OCI-LY7 (cell line): ENCODE measurements at places on chromosomes 16 and 17. TPM values are rescaled to one million over a fixed set of nuclear protein-coding genes. Genes with fewer than 3 reads are reported as not detected.

The SPATA22 gene
- not detected in 2 replicates for total RNA-seq

The FOXK2 gene
- 144 and 148 TPM in 2 replicates for total RNA-seq

The MFSD6L gene
- total RNA-seq, result not detected in 2 replicates

The CACNG1 gene
- not detected in 2 replicates for total RNA-seq

The CACNG3 gene
- total RNA-seq, result not detected in 2 replicates

The POLDIP2 gene
- total RNA-seq, result 85.0 and 89.2 TPM in 2 replicates

DNA sequence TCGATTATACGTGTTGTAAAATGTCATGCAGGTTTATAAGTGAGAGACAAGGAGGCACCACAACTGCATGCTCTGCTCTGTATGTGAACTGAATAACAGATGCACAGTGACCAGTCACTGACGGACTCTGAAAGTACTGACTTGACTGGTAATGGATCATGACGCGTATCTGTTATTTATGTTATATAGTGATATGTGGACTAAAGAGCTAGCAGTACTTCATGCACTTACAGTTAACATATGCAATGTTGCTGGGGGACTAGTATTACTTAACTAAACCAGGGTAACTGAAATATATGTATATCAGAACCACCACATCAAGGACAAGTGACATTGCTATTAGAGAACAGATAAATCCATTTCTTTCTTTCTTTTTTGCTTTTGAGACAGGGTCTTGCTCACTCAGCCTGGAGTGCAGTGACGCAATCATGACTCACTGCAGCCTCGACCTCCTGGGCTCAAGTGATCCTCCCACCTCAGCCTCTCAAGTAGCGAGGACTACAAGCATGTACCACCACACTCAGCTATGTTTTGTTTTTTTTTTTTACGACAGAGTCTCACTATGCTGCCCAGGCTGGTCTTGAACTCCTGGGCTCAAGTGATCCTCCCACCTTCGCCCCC is 17.2 kb downstream of the COIL start:
- DNase-seq, result no peak

GRCh38 chr17:65365169-65365568 is 196.3 kb downstream of the AXIN2 start:
- DNase-seq, result no peak

DNA sequence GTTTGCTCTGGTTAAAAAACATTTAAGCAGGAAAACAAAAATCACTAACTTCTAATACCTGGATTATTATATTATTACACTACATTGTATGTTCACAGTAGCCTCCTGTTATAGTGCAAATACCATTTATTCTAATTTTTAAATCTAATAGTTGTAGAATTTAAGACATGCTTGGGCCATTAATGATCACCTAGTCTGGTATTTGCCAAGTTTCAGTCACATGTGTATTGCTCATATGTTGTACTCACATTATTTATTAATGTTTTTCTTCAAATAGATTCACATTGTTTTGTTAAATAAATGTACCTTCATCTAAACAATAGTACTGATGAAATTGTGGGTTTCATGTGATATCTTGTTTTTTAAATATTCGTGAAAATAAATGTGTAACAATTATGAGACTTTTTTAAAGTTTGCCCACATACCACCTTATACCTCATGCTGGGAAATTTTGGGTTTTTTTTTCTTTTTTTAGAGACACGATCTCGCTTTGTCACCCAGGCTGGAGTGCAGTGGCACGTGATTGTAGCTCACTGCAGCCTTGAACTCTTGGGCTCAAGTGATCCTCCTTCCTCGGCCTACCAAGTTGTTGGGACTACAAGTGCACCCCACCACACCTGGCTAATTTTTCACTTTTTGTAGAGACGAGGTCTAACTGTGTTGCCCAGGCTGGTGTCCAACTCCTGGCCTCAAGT is 5.9 kb downstream of the ZNF771 start:
- no peak for DNase-seq

- no peak for DNase-seq
Measured at GRCh38 chr16:77637940-77638339, 84.4 kb upstream of the NUDT7 start.

- DNase-seq, result no peak
Measured at GRCh38 chr17:15490634-15491261, 23.3 kb upstream of the CDRT4 start.

DNA sequence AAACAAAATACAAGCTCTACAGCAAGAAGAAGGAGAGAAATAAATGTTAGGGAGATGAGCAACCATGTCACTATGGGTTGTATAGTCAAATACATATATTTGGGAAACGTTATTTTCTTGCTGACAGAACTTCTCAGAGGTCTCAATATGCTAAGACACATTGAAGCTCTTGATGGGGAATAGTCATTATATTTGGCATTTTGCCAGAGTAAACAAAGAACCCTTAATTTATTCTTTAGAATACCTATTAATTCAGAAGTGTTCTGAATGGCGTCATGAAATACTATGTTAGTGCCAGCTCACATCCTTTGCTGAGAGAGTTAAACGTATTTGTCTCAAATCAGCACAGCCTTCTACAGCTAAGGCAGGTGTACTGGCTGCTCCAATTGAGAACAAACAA is 458.9 kb downstream of the CDH13 start:
- DNase-seq, result no peak

DNA sequence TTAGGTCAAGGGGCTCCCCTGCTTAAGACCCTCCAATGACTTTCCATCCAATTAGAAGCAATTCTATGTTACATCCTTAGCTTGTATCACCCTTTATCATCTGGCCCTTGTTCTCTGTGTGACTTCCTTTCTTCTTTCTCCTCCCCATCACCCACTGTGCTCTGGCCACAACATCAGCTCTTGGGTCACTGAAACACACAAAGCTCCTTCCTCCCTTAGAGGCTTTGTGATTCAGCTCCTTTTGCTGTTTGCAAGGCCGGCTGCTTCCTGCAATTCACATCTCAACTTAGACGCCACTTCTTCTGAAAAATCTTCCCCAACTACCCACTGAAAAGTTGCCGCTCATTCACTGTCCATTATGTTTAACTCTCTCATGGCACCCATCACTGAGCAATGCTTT is 130.9 kb upstream of the CACNG3 start:
- DNase-seq, result no peak

GRCh38 chr17:50634224-50634914 is at the start of gene ABCC3:
TSS of gene ABCC3 (plus strand) at chr17:50634881. CDS start at chr17:50634937, 56 bp downstream.
- no peak for DNase-seq

DNA sequence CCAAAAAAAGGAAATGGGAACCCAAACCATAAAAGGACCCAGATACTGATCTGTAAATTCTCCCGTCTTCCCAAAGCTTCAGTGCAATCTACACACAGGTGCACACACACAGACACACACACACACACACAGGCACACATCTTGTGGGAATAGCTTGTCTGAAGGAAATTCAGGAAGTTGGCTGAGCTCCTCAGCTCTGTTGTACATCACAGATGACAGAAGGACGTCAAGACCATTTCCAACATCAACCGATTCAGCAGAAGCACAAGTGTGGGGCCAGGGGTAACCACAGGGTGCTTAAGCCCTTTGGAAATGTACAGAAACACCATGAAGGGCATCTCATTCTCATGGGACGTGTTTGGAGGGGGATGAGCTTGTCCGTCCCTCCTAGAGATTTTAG is 498.1 kb upstream of the PSMD7 start:
- no peak for DNase-seq

DNA sequence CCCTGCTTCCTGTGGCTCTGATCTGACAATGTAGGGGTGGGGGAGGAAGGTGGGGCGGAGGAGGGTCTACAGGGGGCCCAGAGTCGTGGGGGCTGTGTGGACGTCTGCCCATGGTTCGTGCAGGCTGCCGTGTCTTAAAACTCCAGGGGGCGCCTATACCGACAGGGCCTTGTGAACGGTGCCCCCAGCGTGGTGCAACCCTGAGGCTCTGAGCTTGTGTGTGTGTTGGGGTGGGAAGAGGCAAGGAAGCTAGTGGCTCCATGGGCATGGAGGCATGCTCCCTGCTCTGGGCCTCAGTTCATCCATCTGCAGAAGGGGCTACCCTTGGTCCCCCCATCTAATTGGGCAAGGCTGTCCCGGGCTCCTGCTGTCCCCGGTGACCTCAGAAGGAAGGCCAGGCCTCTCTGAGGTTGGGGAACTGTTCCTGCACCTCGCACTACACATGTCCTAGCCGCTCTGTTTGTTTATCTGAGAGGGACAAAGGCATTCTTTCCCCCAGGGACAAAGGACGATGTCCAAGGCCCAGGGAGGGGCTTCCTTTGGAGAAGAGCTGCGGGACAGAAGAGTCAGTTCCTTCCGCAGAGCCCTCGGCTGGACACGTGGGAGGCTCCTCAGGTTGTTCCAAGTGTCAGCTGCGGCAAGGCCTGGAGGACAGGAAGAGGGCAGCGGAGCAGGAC is 13.5 kb downstream of the CA4 start:
- DNase-seq, result peak; percentile 31

DNA sequence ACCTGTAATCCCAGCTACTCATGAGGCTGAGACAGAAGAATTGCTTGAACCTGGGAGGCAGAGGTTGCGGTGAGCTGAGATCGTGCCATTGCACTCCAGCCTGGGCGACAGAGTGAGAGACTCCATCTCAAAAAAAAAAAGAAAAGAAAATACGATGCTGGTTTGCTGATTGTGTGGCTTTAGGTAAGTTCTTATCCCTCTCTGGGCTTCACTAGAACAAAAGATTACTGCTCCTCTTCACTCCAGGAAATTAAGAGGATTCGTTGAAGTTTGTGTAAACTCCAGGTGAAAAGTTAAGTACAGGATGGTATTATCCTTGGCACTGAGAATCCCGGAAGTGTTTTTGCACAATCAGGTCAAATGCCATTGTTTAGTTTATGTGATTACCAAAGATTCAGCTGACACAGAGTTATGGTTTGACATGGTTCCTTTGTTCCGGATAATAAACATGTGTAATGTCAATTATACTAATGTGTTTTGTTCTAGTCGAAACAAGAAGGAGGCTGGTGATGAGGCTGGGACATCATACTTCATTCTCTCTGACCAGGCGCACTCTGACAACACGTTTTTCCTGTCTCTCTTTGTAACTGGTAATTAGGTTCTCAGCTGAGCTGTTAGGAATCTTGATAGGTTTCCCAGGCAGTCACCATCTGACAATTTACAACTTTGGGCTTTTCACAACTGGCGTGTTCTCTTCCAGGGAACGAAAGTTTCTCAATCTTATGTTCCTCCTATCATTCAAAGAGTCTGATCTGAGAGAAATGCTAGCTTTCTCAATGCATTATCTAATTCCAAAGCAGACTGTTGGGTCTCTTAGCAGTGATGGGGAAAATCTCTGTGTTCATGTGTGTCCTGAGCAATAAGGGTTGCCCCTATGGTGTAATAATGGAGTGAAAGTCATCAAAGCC is 10.8 kb upstream of the TAOK1 start:
- DNase-seq, result no peak

DNA sequence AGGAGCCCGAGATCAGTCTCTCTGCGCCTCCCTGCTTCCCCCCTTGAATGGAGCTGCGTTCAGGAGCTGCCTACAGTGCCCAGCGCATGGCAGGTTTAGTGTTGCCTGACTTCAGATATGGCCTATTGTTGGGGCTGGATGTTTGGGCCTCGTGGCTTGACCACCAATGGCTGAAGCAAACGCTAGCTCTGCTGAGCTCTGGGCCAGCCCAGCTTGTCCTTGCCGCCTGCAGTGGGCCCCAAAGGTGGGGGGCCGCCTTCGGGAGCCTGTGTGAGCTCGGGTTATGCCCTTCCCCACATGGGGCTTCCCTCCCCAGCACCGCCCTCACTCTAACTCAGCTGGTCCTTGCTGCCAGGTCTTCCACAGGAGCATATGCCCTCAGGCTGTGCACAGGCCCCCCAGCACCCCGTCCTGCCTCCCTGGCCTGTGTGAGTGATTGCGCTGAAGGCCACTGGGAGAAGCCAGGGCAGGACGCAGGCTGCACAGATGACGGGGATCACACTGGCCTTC is 2.0 kb upstream of the METTL26 start:
- DNase-seq, result no peak

DNA sequence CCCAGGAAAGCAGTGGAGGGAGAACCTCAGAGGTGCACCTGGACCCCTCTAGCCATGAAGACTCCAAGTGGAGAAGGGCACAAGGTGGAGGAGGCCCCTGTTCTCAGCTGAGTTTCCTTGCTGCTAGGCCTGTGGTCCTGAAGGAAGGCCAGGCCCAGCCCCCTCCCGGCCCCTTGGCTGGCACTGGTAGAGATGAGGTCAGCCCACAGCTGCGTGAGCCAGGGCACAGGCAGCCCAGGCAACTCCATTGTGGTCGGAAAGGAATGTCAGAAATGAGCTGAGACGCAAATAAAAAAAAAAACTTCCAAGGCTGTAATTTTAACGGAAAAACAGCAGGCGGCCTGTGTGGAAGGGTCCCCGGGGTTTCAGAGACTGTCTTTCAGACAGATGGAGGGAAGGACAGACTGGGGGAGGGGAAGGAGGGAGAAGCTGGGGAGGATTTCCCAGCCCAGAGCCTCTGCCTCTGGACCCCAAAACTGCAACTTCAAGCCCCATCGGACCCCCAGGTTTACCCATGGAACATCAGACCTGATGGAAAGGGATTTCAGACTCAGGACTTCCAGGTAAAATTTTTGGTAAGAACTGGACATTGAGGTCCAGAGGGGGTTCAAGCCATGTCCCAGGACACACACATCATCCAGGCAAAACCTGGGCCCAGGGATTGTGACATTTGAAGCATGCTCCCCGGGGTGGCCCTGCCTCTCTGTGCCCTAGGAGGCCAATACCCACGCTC is 25.6 kb upstream of the MRPS23 start:
- DNase-seq, result no peak

DNA sequence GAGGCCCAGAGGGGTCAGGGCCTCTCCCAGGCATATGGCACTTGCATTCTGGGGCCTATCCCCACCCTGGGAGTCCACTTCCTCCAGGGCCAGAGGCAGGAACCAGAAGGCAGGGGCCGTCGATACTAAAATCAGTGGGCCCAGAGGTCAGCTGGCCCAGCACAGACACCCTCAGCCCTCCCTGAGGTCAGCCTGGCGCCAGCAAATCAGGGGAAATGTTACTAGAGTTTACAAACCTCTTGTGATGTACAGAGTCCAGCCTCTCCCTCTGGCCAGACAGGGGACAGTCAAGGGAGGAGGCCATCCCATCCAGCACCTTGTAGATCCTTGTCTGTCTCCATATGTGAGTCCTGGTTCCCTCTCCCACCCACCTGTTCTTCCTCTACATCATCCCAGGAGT is 10.8 kb downstream of the CDH5 start:
- no peak for DNase-seq
